ENCODE measurements at places on chromosomes 5 and 9.

DNA sequence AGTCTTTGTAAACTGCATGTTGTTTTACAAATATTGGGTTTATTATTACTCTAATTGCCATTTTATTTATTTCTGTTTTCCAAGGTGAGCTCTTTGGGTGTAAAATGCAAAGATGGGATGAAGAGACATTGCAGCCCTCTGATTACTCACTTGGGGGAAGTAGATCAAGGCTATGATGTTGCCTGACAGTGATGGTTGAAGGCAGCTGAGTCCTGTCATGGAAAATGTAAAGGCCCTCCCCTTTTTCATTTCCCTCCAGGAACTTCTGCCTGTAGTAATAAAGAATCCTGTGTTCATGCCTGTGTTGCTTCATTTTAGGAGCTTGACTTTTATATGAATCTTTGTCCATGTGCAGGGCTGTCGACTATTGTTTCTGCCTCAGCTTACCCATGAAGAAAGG is 605.4 kb upstream of the CLINT1 start:
- peak; percentile 2 for DNase-seq

GRCh38 chr5:39063037-39063436 is 11.2 kb downstream of the RICTOR start:
- no peak for DNase-seq

DNA sequence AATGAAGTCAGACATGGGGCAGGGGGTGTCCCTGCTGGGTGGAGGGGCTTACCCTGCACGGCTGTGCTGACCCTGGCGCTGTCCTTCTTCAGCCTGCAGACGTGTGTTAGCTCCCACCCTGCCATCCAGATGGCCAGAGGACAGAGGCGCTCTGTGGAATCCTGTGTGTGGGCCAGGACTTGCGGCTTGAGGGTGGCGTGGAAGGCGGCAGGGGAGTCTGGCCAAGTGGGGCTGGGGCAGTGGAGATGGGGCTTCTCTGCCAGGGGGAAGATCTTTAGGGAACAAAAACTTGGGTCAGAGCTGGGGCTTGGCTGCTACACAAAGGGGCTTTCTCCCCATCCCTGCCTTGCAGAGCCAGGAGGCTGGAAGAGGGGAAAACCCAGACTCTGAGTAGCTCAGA is 46.5 kb upstream of the SYNPO start:
- no peak for DNase-seq

DNA sequence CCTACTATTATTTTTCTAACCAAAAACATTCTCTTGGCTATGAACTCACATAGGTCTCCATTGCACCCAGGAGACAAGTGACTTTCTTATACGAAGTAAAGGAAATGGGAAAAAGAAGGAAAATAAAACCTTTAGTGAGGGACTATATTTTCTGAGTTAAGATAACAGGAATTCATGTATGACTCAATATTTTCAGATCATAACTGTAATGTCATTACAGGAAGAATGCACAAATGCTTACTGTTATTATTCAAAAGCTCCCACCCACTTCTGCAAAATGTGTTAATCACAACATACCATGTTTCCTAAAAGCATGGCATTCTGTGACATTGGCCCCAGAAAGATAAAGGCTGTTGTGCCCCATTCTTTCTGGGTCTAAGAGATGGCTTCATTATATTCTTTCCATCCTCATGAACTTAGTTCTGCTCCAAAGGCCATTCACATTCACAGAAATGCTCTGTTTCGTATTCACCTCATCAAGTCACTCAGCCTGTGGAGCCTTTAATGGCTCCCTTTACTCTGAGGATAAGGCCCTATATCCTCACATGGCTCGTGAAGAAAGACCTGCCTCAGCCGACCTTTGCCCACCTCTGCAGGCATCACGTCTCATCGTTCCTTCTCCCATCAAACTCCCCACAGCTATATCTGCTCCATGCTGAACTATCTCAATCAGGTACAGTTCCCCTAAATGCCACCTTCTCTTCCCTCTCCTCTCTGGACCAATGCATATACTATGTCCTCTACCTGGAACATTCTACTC is 77.0 kb downstream of the ABCA1 start:
- DNase-seq, result no peak

GRCh38 chr5:138503487-138504270 is 38.4 kb downstream of the EGR1 start:
- no peak for DNase-seq
